GM20000 (cell line): ENCODE measurements at places on chromosomes 12 and 14.

- peak; percentile 48 for DNase-seq
Observed at GRCh38 chr12:127280393-127281275, 986.3 kb upstream of the TMEM132C start.

GRCh38 chr12:111467092-111467856, 61.6 kb downstream of the SH2B3 start:
- no peak for DNase-seq

DNA sequence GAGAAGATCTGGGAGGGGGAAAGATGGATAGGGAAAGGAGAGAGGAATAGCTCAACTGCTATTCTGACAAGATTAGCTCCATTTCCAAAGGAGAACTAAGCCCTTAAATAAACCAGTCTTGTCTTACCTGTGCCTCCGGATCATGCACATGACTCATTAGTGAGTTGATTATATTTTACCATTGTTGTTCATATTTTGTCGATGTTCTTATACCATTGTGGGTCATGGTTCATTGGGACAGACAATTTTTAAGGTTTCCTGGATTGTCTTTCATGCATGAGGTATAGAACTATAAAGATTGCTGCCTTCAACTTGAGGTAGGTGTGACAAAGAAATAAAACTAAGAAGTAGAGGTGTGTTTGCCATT, 243.0 kb upstream of the ATP2B1 start:
- DNase-seq: no peak

GRCh38 chr12:34296143-34297041, 274.1 kb downstream of the ALG10 start:
- DNase-seq: no peak

- peak; percentile 39 for DNase-seq
Observed at GRCh38 chr12:48966177-48966895, 5.2 kb downstream of the WNT10B start.
